CMK (cell line): ENCODE measurements at places on chromosomes 13 and 19.

DNA sequence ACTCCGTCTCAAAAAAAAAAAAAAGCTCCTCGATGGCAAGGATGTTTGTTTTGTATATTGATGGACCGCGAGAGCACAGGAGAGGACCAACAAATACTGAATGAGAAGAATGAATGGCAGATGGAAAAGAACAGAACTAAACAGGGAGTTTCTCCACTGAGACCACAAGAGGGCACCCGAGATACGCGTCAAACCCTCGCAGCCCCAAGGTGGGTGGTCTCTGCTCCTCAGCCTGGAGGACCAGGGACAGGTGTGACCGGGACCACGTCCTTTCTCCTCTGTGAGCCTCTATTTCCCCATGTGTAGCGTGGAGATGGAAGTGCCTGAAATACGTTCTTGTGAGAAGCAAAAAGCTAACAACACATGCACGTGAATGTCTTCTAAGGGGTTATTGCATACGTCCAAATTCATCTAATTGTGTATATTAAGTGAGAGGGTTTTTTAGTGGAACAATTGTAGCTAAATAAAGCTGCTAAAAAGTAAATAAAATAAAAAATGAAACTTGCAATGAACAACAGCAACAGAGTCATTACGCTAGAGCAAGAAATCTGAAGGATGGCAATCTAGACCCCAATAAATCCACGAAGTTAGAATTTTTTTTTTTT, 8.3 kb upstream of the CDC42EP5 start:
- no peak for DNase-seq

- DNase-seq: no peak
Measured at GRCh38 chr19:18596752-18597157, 8.2 kb downstream of the REX1BD start.

DNA sequence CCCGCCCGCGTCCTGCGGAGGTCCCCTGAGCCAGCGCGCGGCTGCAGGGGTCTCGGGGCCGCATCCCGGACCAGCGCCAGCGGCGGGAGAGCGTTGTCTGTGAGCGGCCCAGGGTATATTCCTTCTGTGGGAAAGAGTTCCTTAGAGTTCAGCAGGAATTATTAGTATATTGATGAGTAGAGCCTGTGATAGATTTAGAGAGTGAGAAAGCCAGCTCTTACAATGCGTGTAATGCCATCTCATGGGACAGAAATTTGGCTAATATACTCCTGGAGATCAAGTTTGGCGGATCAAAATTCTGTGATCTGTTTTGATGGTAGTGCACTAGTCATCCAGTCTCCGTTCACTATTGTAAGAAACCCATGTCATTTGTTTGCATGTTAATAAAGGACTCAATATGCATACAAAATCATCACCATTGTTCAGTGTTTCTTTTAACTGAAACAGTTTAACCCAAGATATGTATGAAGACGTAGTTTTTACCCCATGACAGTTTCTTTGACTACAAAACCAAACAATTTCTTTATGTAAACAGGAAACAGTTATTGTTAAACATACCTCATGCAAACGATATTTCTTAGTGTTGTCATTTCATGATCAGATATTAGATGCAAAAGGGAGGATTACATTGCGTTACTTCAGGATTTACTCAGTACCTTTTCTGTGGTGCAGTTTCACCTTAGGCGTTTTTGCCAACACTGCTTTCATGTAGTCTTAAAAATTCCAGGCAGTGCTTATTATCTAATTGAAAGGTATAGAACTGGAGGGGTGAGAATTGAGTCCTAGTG, 9.9 kb downstream of the TNFRSF19 start:
- DNase-seq: no peak

DNA sequence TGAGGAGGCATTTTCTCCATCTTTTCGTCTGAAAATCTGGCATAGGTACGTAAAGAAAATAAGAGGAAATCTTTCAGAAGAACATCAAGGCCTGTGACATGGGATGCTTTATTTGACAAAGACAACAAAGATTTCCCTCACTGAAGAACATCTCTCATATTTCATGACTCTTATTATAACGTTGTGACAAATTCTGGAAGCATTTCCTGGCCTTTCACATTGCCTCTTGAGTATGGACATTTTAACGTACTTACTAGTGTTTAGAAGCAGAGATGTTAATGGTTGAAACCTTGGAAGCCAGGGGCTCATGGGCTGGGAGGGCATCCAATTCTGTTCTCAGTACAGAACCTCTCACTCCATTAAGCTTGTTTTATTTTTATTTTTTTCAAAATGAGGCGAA, 210.8 kb downstream of the DCT start:
- DNase-seq: no peak

GRCh38 chr19:55247621-55248099, 11.2 kb downstream of the PPP6R1 start:
- DNase-seq: no peak
